ENCODE measurements at places on chromosomes 1 and 21. TPM values are rescaled to one million over a fixed set of nuclear protein-coding genes. Genes with fewer than 3 reads are reported as not detected.

HSPB7 gene
- total RNA-seq = 7.1 TPM

LRRC8B gene
- total RNA-seq = 1.1 TPM

COL11A1 gene
- total RNA-seq = 19.0 TPM

ZNF695 gene
- total RNA-seq = 8.8 TPM

EPS15 gene
- 25.9 TPM for total RNA-seq

FAM131C gene
- total RNA-seq = 0.20 TPM

CSF3R gene
- not detected for total RNA-seq

SLAMF9 gene
- 0.60 TPM for total RNA-seq

SPATA17 gene
- total RNA-seq = under 0.01 TPM

ADORA3 gene
- total RNA-seq = not detected

UAP1 gene
- 79.7 TPM for total RNA-seq

RBP7 gene
- total RNA-seq = not detected

CCDC17 gene
- 0.20 TPM for total RNA-seq

BEND5 gene
- 1.6 TPM for total RNA-seq

LCK gene
- total RNA-seq = not detected
